Activated CD8-positive, alpha-beta memory T cell treated with anti-CD3 and anti-CD28 coated beads, Interleukin-2, amount 50 U/mL, for 48 hours (primary cell): ENCODE measurements at places on chromosomes 6 and 20.

DNA sequence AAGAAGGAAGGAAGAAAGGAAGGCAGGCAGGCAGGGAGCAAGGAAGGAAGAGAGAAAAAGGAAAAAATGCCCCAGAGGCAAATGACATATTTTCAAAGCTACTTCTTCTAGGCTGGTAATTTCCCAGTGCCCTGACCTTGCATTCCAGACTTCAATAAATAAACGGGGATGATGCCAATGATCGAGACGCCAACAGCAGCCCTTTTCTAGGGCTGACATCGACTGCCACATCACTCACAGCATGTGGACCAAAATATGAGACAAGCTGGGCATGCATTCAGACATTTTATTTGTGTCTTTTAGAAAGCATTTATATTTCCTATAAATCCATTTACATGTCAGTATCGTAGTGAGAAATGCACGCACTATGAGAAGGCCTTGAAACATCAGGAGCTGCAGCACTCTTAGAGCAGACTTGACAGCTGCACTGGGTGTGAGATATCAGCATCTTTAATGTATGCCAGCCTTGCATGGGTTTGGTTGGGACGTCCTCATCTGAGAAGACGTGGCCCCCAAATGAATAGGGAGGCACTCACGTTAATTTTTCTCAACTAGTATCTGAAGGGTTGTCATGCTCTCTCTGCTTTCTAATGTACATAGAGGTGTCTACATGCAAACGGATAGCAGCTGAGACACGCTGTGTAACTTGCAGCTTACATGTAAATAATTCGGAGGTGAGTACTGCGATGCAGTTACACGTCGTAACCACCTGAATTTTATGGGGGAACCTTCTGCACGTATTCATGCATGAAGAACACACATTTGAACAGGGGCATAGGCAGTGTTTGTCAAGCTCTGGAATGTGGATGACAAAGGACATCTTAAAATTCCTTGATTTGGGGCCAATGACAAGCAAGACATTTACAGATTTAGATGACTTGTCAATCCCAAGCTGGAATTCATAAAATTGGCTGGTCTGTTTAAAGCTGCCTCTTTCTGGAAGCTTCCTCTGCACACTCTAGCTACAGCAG lies 149.1 kb upstream of the AGPAT4 start:
- no peak for DNase-seq

- DNase-seq: no peak
Measured at GRCh38 chr20:21053002-21053762, 53.0 kb downstream of the LINC00237 start.

GRCh38 chr20:12740647-12741046 lies 268.1 kb upstream of the SPTLC3 start:
- no peak for DNase-seq

DNA sequence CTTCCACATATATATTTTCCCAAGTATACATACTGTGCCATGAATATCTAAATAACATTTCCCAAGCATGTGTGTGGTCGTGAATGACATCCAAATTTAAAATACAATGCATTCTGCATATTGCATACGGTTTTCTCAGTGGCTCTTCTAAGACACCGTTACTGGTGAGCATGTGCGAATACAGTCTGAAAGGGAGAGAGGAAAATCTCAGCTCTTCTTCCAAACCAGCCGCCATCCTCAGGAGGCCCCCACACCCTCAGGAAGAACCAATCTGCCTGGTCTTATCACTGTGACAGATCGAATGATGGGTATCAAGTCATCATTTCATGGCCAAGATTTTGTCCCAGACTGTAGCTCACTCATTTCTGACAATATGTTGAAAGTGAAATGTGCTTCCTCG lies 50.7 kb downstream of the ADAT2 start:
- DNase-seq: no peak

DNA sequence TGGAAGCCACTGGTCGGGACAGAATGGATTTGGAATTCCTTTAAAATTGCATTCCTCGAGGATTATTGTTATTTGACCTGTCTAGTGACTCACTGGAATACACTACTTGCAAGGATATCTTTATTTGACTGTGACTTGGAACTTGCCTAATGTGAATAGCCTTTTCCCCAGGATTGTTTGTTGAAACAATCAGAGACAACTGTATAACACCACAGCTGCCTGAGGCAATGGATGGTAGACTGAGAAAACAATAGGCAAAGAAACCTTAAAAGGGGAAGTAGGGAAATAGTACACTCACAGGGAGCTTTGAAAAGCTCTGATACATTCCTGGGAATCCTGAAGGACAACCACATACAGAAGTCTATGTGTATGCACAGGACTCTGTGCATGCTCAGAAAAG lies 465.3 kb downstream of the BMP2 start:
- DNase-seq: no peak

- DNase-seq: no peak
Measured at GRCh38 chr20:51154708-51155690, 132.1 kb upstream of the KCNG1 start.

DNA sequence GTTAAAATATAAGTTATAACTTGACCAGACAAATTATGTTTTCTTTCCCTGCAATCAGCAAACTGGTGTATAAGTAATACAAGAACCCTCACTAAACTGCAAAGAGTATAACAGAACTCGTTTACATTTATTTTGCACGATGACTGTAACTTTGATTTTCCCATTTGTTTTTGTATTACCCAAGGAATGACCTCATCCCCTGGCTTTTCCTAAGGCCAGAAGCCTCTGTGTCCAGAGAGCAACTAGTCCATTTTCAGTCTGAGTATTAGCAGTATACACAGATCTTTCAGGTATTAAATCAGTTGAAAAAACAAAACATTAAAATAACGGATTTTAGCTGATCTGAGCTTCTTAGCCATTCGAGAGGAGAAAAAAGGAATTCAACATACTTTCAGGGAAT lies 17.2 kb downstream of the COL19A1 start:
- no peak for DNase-seq

GRCh38 chr6:106527979-106528378 lies 101.3 kb downstream of the RTN4IP1 start:
- no peak for DNase-seq

- no peak for DNase-seq
Measured at GRCh38 chr20:11056414-11056813, 382.6 kb upstream of the JAG1 start.

- DNase-seq: no peak
Measured at GRCh38 chr20:38970302-38970701, 8.2 kb downstream of the DHX35 start.

- no peak for DNase-seq
Measured at GRCh38 chr6:136031982-136032381, 180.5 kb downstream of the PDE7B start.

DNA sequence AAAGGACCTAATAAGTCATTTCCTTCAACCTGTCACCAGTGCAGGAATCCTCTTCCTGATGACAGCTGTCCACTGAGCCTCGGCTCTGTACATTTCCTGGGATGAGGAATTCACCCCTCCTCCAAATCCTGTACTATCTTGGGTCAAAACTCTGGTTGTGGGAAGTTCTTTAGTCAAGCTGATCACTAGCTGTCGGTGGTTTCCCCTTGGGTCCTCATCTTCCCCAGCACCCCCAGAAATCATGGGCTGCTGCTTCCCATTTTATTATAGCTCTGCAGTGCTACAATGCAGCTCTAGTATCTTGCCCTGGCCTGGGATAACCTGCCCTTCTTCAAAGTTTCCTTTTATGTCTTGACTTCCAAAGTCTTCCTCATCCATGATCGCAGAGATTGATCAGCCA lies 14.6 kb upstream of the ADA start:
- DNase-seq: no peak

- DNase-seq: no peak
Measured at GRCh38 chr6:9523462-9523861, 891.4 kb downstream of the TFAP2A start.

DNA sequence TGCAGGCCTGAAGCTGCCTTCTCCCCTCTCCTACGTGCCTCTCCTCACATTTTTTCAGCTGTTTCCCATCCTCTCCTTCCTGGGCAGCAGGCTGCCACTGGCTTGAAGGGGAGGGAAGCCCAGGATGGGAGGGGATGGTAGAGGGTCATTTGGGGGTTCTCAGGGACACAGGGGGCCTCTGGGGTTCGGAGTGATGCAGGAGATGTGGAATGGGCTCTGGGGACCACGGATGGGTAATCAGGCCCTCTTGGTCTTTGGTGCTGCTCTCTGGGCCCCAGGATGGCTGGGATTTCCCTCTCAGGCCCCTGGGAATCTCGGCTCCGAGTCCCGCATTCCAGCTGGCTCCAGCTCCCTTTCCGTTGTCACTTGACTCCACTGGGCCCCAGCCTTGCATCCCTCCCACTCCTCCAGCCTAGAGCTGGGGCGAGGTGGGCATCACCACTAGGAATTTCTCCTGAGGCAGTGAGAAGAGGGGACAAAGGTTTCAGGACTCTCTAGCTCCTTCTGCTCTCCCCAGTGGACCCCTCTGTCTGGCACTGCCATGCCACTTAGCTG lies 2.0 kb upstream of the DDR1 start:
- no peak for DNase-seq

GRCh38 chr20:5488823-5489222 lies 172.1 kb upstream of the PROKR2 start:
- no peak for DNase-seq

- DNase-seq: no peak
Measured at GRCh38 chr6:63640062-63640461, 4.5 kb downstream of the PHF3 start.

DNA sequence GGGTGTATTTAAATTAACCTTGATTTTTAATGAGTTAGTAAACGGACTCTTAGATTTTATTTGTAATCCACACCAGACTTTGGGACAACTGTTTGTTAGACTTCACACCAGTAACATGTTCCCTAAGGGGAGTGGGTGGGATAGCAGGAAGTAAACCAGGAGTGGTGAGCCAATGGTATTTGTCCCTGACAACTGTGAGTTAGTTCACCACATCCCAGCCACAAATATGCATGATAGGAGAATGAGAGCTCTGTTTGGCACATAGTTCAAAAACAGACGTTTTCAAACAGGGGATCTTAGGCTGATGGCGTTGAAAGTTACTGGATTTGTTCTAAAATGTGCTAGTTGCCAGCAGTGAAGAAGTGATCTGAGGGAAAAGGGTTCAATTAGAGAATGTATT lies 18.7 kb upstream of the COL10A1 start:
- DNase-seq: no peak

DNA sequence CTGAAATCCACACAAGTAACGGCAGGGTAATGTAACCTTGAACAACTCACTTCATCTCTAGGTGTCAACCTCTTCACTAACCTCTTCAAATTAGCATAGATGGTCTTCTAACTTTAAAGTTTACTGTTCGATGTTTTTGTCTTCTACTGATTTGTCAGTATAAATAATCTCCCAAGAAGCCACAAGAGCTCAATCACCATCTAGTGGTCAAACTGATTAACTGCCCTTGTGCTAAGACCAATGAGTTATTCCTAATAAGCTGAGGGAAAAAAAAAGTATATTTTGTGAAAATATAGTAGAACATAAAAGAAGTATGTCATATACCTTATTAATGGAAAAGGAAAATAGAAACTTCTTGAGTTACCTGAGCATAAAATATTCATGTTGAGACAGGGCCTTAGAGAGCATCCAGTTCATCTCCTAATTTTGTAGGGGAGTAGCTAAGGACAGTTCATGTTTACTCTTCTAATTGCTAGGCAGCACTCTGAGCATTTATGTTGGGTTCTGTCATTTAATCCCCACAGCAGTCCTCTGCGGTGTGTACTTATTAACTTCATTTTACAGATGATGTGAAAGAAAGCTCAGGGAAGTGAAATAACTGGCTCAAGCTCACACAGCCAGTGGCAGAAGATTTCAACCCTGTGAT lies 317.1 kb downstream of the ESR1 start:
- DNase-seq: no peak

GRCh38 chr6:142566628-142567396 lies 265.0 kb downstream of the ADGRG6 start:
- peak; percentile 77 for DNase-seq

DNA sequence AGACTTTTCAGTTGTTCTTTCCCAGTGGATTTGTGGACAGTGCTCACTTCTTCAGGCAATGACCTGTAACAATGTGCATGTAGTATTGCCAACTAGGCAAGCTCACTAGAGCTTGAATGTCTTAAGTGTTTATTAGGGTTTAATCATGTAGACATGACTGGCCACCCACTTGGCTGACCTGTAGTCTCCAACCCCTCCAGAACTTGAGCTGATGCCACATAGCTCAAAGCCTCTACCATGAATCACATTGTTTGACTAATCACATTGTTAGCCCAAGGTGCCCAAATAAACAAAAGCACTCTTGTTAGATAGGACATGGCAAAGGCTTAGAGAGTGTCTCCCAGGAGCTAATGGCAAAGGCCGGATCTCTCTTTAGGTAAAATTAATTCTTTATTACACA lies 272.7 kb downstream of the GRIK2 start:
- DNase-seq: no peak

GRCh38 chr6:108951351-108951953 lies 103.2 kb downstream of the ARMC2 start:
- DNase-seq: no peak

DNA sequence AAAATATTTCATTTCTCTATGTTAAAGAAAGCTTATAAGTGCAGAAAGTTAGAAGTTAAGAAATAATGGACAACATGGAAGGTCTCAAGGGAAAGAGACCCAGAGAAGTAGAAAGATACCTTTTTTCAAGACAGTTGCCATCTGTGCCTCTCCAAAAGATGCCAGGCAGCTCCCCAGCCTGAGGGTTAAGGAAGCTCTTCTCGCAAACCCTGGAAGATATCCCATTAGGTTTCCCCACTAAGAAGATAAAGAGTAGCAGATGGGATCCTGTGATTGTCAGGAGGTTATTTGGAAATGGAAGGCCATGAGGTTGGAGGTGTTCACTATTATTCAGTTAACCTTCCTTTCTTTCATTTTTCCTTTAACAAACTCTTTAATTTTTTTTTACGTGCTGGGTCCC lies 110.1 kb upstream of the SIM1 start:
- DNase-seq: no peak

DNA sequence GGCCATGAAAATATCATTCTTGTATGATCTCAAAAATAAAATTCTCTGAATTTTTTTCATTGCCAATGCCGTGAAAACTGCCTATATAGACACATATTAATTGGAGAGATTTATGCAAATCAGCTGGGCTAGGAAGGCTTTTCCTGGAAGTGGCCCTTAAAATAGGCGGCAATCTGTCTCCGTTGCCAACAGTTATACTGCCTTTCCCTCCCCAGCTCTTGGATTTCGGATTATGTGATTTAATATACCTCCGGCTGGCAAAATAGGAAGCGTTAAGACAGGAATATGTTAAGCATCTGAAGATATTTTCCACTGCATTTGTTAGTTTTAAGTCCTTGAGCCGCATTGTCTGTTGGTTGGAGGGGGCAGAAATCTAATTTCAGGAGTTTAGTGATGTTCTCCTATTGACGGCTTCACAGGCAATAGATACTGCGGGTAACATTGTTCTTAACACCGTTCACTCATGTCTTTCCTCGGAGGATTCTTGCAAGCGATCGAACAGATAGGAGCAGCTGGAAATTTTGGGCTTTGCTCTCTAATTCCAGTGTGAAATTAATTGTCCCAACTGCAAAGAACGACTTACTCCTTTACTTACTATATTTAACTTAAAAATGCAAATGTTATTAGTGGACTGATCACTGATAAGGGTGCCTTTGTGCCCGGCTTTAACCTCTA lies 113.3 kb downstream of the LINC00237 start:
- DNase-seq: no peak
